ENCODE measurements at places on chromosomes 4 and X.

GRCh38 chr4:1307951-1308735 lies 18.5 kb downstream of the MAEA start:
- no peak for DNase-seq

DNA sequence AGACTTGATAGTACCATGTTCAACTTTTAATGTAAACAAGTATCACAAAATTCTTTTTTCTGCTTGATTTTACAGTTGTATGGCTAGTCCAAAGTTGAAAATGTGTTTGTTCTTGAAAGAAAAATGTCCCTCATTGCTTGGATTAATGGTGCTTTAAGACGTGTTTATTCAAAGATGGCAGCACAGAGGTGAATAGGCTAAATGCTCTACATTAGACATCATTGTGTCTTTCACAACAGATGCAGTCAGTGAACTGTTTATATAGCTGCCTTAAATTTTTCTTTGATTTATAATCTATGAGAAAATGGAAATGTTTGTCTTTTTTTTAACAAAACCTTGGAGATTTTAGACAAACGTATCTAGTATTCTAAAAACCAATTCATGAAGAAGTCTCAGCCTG lies 137.3 kb downstream of the BMPR1B start:
- DNase-seq = no peak

- no peak for DNase-seq
These were observed 657.3 kb downstream of the PCDH19 start for GRCh38 chrX:99752776-99753175.

DNA sequence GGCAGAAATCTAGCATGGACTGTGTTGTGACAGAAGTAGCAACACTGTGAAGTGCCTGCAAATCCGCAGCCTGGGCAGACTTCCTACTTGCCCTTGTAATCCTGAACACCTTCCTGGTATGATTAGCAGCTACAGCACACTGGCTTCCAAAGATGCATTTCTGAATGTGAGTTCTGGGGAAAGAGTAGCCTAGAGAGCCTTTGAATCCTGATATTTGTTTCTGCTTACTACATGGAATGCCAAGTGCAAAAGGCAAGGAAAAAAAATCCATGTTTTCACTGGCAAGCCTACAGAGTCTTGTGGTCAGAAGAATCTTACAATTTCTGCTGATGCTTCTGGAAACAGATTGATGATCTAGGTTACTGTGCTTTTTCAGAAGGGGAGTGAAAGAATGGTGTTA lies 223.7 kb downstream of the COL25A1 start:
- peak; percentile 26 for DNase-seq

GRCh38 chr4:48564151-48564550 lies 74.1 kb downstream of the ZAR1 start:
- no peak for DNase-seq

- peak; percentile 7 for DNase-seq
These were observed 48.0 kb downstream of the MAGEA9 start for GRCh38 chrX:149829751-149830191.

DNA sequence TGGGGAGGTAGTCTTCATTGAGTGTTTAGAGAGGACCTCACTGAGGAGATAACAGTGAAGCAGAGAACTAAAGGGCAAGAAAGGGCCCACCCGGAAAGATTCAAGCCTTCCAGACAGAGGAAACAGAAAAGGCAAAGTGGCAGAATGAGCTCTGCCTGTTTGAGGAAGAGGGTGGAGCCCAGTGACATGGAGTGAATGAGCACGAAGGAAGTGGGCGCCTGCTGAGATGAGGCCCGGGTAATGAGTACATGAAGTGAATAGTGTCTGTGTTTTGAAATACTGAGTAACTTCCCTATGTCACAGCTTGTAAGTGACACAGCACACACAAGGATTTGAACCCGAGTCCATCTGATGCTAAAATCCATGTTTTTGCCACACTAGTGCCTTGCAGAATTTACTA lies 32.5 kb upstream of the TLR2 start:
- DNase-seq = no peak

DNA sequence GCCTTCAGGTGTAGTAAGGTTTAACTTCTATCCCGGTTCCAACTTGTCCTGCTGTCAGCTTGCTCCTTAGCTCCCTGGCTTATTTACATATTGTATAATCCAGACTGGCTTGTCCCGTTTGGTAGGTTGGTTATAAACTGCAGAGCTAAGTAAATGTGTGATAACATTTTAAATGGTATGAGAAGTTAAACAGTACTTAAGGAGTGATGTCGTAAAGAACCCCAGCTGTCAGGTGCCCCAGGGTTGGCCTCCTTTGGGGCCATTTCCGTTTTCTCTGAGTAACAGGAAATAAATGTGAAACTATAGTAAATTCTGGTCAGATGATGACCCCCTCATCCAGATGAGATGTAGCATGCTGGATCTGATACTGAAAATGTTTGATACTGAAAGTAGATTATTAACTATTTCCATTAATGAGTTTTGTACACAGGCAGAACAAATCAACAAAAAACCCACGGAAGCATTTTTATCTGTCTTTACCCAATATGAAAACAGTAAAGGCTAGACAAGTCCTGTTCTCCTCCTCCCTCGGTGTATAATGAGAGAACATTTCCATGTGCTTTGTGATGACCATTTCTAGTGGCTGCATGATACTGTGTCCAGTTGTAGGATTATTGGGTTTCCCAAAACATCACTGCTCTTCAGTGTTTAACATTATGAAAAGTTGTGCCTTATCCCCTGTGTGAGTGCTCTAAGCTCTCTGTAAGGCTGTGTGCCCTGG lies 22.4 kb downstream of the GAB1 start:
- DNase-seq = peak; percentile 17

GRCh38 chrX:110394651-110395050 lies 36.0 kb downstream of the RTL9 start:
- DNase-seq = no peak

- no peak for DNase-seq
These were observed 179.9 kb upstream of the PPP3CA start for GRCh38 chr4:101527188-101527587.

DNA sequence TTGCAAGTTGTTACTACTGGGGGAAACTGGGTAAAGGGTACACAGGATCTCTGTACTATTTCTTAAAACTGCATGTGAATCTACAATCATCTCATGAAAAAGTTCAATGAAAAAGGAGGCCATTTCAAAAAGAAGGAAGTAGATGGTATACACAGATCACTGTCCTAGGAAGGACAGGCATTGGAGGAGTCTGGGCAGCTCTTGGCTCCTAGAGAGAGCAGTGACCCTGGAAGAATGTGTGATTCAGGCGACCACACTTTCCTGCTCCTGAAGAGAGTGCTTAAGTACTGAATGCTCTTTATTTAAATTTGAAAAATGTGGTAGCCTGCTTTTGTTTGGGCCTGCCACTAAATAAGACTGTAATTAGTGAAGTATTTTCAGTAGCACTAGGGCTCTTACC lies 318.1 kb upstream of the CASK start:
- DNase-seq = no peak

- no peak for DNase-seq
These were observed 50.3 kb downstream of the MED28 start for GRCh38 chr4:17664755-17665154.

GRCh38 chr4:10959586-10959985 lies 275.0 kb upstream of the CLNK start:
- DNase-seq = no peak

DNA sequence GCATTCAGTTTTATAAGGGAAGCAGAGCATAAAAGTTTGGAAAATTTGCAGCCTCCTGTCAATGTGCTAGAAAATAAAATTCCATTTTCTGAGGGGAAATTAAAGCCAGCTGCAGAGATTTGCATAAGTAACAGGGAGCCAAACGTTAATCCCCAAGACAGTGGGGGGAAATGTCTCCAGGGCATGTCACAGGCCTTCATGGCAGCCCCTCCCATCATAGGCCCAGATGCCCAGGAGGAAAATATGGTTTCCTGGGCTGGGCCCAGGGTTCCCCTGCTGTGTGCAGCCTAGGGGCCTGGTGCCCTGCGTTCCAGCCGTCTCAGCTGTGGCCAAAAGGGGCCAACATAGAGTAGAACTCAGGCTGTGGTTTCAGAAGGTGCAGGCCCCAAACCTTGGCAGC lies 9.3 kb downstream of the RNF4 start:
- no peak for DNase-seq

- no peak for DNase-seq
These were observed 85.3 kb downstream of the TENM3 start for GRCh38 chr4:182328505-182328904.

- no peak for DNase-seq
These were observed 107.0 kb downstream of the NDST3 start for GRCh38 chr4:118141240-118141639.

DNA sequence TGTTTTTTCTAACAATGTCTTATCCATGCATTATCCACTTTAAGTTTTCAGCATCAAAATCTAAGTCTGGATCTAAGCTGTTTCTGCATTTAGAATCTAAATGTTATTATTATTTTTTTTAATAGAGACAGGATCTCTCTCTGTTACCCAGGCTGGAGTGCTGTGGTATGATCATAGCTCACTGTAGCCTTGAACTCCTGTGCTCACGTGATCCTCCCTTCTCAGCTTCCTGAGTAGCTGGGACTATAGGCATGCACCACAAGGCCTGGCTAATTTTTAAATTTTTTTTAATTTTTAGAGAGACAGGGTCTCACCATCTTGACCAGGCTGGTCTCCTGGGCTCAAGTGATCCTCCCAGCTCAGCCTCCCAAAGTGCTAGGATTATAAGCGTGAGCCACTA lies 52.7 kb downstream of the WDR19 start:
- DNase-seq = no peak

DNA sequence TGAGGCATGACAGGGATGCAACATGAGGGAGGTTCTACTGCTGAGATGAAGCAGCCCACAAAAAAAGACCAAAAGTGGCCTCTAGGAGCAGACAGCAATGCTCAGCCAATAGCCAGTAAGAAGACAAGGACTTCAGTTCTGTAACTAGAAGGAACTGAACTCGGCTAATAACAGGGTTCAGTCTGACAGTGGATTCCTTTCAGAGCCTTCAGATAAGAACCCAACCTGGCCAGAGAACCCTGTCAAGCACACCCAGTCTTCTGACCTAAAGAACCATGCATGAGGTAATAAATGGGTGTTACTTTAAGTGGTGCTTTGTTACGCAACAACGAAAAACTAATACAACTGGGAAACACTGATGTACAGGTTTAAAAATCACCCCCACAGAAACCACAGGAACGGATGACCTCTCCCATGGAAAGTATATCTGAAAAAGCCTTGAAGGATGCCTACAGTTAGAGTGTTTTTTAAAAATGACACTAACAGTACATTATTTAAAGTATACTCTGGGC lies 94.6 kb downstream of the PAPSS1 start:
- no peak for DNase-seq

DNA sequence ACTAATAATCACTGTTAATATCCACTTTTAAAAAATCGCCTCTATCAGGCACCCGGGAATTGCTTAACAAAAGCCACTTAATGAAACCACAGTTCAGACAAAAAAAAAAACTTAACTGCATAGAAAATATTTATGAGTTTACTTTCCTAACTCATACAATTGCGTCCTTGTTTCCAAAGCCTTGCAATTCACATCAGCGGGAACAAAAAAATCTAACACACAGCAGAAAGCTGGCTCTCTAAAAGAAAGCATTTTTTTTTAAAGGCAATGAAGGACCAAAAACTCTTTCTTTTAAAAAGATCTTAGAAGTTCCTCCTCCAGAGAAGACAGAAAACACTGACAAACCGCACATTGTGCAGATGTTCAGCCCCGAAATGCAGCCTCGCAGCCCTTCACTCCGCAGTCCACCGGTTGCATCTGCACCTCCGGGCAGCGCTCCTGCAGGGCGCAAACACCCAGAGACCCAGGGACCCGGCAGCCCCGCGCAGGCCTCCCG lies 812 bp downstream of the FAT1 start:
- no peak for DNase-seq

GRCh38 chrX:108126661-108127060 lies 35.1 kb downstream of the ATG4A start:
- DNase-seq = no peak

GRCh38 chr4:157751631-157752030 lies 421.2 kb downstream of the GASK1B start:
- DNase-seq = no peak

- no peak for DNase-seq
These were observed 451 bp downstream of the SOD3 start for GRCh38 chr4:24795666-24796381.

GRCh38 chr4:16072168-16072567 lies 11.7 kb downstream of the PROM1 start:
- no peak for DNase-seq

DNA sequence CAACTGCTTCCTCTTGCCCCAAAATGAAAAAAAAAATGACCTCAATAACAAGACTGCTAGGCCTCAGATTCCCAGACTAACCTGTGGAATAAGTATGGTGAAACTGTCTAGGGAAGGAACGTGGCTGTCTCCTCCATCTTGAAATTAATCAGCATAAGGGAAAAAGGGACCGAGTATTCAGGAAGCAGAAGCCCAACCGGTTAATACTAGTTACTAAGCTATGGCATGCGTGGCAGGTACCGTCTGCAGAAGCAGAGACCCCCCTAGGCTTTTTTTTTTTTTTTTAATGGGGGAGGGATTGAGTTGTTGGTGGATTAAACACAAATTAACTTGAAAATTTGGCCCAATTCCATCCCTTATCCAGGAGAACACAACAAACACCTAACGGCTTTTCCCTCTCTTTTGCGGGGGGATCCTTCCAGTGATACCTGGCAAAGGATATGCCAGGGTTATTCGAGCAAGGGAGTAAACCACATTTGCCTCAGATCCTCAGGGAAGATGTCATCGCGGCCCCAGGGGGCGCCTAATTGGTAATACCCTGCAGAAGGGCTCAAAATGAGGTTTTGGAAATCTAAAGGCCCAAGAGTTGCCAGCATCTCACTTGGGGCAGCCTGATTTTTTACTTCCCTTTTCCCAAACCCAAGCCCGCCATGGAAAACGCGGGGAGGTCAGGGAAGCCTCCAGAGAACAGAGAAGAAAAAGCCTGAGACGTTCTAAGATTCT lies 893 bp downstream of the RLIM start:
- no peak for DNase-seq

- peak; percentile 96 for DNase-seq
These were observed 3.1 kb upstream of the OCIAD2 start for GRCh38 chr4:48909697-48910096.

DNA sequence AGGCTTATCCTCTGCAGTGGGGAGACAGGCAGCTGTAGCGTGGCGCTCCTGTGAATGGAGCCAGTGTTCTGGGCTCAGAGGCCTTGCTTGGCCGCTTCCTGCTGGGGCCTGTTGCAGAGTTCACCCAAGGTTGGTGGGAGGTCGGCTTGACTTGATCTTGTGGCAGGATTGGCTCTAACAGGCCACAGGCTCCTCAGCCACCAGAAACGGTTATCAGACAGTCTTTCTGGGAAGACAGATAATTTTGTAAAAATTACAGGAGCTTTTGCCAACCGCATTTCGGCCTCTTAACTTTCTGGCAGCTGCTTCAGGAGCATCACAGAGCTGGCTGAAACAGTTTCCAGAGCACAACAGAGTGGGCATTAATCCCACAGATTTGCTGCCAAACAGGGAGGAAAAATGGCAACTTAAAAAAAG lies 66.4 kb downstream of the DIPK2B start:
- DNase-seq = no peak

- DNase-seq = no peak
These were observed 52.6 kb upstream of the ARX start for GRCh38 chrX:25068340-25068739.

DNA sequence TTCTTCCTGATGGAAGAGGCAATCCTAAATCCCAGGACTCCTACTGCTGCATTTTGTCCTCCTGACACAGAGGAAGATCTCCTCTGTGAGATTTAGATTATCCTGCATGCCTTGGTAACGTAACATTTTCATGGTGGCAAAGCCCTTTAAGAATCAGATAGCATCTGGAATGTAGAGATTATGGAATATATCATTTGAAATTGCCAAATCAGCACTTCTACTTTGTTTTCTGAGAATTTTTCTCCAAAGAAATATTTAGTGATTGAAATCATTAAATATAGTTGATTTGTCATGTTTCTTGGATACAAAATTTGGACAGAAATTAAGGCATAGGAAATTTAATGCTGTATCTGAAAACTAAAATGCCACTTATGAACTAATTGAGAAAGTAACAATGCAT lies 326.9 kb downstream of the EPHA5 start:
- DNase-seq = no peak
